ENCODE measurements at places on chromosomes 16 and 17.

DNA sequence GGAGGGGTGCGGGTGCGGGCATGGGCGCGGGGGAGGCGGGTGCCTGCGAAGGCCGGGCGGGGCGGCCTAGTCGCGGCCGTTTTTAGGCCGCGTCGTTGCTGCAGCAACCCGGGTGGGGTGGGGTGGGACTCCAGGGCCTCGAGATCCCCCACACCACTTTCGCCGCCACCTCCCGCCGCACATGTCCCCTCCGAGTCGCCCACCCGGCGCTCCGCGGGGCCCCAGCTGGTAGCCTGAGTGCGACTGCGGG, 11.3 kb downstream of the TBX2 start:
- DNase-seq = no peak

- no peak for DNase-seq
These were observed 4.8 kb upstream of the GOSR1 start for GRCh38 chr17:30472238-30472890.

DNA sequence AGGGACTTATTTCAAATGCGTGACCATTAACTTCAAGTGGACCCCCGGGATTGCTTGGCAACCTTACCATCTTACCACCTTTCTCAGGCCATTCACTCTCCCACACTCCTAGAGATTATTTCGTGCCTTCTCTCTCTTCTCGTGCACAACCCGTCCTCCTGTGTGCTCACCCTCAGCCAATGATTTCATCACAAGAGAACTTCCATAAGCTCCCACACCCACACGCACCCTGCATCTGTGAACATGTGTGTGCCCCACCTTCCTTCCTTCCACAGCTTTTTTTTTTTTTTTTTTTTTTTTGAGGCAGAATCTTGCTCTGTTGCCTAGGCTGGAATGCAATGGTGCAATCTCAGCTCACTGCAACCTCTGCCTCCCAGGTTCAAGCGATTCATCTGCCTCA, 27.4 kb upstream of the CDH3 start:
- DNase-seq = no peak

- DNase-seq = no peak
These were observed 26.9 kb downstream of the RND2 start for GRCh38 chr17:43051969-43052368.

- no peak for DNase-seq
These were observed 121.6 kb downstream of the ZNF423 start for GRCh38 chr16:49734331-49734730.
